ENCODE measurements at places on chromosomes 2 and 18.

- no peak for DNase-seq
Measured at GRCh38 chr2:38190542-38191218, 114.7 kb upstream of the CYP1B1 start.

DNA sequence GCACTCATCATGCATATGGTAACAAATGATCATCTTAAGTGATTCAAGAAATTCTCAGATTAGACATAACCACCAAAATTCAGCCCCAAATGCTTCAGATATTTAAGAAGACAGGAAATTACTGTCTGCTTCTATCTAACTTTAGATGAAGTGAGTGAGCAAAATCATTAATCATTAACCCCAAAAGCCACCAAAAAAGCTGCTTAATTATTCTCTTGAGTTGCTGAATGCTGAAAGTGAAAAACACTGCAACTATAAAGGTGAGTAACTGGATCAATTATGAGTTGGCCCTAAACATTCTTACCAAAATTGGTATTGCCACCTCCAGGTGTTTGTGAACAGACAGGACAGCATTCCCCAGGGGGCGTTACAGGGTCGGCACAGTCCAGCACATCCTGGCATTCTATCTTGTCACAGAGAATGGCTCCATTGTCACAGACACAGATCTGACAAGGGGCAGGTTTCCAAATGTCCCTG lies 69.6 kb downstream of the COL5A2 start:
- no peak for DNase-seq

DNA sequence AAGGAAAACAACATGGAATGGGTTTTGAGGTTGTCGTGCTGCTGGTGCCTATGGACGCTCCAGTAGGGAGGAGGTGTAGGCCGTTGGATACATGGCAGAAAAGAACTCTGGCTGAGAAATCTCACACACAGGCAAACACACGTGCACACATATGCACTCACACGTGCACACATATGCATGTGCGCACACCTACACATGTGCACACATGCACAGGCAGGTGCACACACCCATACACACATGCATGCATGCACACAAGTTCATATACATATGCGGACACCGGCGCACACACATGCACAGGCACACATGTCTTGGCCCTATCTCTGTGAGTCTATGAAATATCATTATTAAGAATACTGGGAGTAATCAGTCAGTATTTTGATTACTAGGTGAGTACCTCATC lies 150.4 kb downstream of the LRRC30 start:
- DNase-seq: no peak

GRCh38 chr2:86790676-86791572 lies at the start of gene CD8A:
TSS of gene CD8A (minus strand) at chr2:86790913. CDS start at chr2:86790825, 88 bp downstream.
- no peak for DNase-seq

GRCh38 chr2:218981881-218982585 lies 3.0 kb downstream of the FEV start:
- no peak for DNase-seq

DNA sequence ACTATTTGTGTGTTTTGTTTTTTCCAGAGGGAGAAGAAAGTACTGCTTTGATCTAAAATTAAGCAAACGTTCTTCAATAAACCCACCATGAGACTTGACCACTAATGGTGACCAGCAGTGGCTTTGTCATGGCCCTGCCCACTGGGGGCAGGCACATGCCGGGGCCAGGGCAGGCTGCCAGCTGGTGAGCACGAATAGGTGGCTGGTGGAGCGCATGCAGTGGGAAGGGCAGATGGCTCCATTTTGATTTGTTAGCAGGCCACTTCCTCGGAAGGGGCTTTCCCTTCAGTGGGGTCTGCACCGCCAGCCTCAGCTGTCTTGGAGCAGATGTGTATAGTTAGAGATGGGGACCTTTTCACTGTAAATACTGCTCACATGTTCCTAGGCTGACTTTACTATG lies 277.1 kb downstream of the SOX11 start:
- DNase-seq: no peak

- no peak for DNase-seq
Measured at GRCh38 chr18:2651981-2652380, 3.5 kb upstream of the SMCHD1 start.

- DNase-seq: no peak
Measured at GRCh38 chr2:180359522-180360282, 352.6 kb upstream of the CWC22 start.

DNA sequence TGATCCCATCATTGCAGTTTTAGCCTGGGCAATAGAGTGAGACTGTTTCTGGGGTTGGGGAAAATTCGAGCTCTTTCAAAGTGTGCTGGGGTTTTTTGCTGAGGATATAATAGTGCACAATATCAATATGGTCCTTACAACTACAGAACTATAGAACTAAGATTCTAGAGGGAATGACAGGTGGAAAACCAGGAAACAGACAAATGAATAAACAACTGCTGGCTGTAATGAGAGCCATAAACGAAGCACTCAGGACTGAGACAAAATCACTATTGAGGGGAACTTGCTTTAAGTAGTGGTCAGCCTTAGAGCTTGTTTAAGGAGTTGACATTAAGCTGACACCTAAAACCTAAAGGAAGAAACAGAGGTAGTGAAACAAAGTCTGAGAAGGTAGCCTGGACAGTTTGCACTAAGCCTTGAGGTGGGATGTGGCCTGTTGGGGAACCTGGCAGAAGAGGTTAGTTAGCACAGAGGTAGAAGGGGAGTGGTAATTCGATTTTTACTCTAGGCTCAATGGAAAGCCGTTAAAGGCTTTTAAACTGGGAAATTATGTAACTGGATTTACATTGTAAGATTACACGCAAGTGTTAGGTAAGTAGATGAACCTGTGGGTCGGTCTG lies 33.8 kb downstream of the LCLAT1 start:
- DNase-seq: no peak

DNA sequence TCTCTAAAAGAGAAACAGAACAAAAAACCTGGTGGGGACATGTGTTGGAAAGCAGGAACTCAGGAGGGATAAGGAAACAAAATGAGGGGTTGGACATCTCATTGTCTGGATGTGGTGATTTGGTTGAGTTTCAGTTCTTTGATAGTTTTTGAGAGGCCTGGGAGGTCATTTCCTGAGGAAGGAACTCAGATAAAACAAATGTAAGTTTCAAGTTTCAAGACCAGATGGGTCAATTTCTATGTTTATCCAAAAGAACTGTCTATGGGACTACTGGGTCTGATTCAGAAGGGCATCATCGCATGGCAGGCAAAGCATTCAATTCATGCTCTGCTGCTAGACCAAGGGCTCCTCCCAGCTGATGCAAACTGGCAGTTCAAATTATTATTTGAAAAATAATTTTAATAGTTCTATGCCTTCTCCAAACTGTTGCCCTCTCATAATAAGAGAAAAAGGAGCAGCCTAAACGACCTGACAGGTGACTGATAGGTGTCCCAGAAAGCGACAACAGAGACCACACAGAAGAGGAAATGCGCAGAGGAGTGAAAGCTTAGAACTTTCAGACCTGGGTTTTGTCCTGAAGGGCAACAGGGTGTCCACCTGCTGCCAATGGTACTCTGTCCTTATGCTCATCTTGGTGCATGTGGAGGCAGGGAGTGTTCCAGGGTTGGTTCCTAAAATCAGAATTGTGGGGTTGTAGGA lies 39.3 kb upstream of the SH3RF3 start:
- DNase-seq: no peak

GRCh38 chr2:157433394-157433793 lies 10.5 kb downstream of the CYTIP start:
- DNase-seq: no peak

DNA sequence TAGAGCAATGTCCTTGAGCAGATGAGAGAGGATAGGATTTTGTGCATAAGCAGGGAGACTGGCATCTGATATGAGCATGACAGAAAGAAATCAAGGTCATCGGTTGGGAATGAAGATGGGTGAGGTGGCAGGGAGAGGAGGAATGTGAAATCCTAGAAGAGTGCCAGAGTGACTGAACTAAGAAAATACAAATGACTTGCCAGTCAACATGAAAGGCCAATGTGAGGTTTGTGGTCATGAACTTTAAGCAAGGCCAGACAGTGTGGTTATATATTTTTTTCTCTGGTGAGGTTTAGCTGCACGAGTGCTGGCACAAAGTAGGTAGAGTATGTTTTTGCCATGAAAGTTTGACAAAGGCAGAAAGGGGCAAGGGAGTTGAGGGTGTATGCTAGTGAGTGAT lies 21.2 kb downstream of the QPCT start:
- no peak for DNase-seq

DNA sequence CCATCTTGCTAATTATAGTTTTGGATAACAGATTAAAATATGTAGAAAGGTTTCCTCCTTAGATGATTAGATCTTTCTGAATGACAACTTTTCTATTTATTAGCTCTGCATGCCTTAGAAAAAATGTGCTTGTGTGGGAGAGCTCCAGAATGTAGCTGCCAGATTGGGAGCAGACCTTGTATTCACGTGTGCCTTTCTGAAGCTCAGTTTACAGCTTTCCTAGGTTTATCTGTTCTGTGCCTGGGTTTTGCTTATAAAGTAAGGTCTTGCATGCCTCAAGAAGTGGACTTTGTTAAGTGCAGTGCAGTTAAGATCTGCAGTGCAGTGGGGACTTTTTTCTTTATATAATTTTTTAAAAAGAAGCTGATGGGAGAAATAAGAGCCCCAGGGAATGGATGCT lies 179.0 kb downstream of the DCC start:
- no peak for DNase-seq

DNA sequence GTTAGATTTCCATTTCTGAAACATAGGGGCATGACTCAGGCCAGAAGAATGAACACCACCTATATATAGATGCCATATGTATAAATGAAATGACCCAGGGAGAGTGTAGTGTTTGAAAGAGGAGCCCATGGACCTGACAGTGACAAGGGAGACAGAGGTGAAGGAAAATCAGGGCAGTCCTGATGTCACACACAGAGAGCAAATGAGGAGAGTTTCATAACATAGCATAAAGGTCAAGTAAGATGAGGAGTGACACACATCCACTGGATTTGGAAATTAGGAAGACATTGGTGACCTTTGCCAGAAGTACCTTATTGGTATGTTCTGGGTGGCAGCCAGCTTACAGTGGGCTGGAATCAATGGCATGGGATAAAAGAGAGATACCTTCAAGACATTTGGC lies 276.7 kb downstream of the ZNF385B start:
- DNase-seq: no peak

DNA sequence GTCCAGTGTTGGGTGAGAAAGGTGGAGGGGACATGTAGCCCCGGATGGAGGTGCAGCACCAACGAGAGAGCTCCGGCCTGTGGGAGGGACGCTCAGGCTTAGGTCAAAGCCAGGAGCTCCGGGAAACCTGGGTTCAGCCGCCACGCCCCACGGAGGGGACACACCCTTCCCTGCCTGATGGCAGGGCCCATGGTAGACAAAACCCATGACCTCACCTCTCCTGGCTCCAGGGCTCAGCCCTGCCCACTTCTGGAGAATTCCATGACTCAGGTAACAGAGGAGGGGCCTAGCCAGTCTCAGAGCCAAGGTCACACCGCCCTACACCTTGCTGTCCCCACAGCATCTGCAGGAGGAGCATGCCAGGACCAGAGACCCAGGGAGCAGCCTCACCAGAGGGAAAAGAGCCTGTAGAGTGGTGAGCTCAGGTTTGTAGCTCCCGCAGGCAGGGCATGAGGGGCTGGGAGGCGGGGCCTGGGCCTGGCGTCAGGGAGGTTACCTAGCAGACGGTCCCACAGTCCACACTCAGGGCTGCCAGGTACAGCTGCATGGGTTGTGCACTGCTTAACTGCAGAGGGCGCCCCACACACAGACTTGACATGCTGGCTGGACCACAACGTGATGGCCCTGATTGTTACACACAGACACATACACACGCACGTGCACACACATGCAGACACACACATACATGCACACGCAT lies 70.8 kb upstream of the SMAD7 start:
- no peak for DNase-seq

GRCh38 chr18:6370410-6370809 lies 44.3 kb downstream of the L3MBTL4 start:
- no peak for DNase-seq

DNA sequence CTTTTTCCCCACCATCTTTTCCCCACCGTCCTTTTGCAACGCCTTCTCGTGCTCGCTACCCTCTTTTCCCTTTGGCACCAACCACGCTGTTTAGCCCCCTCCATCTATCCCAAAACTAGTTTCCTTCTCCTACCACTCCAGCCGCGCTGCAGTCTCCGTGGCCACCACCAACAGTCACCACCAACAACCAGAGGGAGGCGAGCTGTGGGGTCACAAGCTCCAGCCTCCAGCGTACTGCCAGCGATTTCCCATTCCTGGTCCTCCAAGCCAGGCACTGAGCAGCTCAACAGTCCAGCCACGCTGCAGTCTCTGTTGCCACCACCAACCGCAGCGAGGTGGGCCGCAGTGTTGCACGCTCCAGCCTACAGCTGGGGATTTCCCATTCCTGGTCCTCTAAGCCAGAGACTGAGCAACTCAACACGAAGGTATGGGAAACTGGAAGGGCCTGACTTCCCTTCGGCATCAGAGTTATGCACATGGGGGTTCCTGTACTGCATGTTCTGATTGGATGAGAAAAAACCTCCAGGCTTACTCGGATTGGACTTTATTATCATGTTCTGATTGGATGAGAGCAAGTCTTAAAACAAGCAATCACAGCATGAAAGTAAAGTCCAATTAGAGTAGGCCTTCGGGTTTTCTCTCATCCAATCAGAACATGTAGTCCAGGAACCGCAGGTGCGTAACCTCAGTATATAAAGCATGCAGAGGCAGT lies 42.3 kb upstream of the IMP4 start:
- no peak for DNase-seq

DNA sequence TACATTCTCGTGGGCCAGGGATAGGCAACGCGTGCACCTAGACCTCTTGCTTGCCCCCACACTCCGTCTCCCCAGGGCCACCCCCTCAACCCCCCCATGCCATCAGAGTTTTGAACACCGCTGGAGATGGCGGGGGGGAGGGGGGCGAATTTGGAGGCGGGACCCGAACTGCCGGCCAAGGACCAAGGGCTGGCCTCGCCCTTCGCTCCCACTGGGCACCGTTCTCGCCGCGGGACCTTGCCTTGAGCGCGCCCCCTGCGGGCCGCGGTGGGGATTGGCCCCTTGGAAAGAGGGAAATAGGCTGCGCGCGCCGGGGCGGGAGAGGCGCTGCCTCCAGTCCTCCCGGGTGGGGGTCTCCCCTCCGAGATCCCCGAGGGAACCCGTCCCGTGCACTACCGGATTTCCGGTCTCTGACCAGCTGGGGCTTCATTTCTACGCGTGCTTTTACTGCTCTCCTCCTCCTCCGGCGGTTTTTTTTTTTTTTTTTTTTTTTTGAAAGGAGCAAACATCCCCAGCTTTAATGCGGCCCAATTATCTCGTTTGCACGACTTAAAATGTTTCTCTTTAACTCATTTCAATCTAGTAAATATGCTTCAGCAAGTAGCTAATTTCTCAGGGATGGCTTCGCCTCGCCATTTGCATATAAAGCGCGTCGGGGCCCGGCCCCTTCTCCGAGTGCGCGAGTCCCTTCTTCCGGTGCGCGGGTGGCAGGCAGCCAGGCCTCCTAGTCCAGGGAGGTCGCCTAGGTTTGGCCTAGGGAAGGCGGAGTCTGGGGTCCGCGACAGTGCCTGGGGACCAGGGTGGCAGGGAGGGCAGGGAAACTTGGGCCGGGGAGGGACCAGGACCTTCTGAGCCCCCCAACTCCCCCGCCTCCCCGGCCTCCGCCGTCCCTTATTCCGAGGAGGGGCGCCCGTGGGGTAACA lies 10.0 kb upstream of the GBX2 start:
- DNase-seq: no peak

GRCh38 chr2:67712484-67712883 lies 315.4 kb downstream of the ETAA1 start:
- no peak for DNase-seq
